ENCODE measurements at places on chromosomes 6 and 20.

GRCh38 chr6:85771925-85772430 is 129.3 kb upstream of the SYNCRIP start:
- DNase-seq = no peak

GRCh38 chr6:300494-301198 is 8.4 kb downstream of the DUSP22 start:
- no peak for DNase-seq

DNA sequence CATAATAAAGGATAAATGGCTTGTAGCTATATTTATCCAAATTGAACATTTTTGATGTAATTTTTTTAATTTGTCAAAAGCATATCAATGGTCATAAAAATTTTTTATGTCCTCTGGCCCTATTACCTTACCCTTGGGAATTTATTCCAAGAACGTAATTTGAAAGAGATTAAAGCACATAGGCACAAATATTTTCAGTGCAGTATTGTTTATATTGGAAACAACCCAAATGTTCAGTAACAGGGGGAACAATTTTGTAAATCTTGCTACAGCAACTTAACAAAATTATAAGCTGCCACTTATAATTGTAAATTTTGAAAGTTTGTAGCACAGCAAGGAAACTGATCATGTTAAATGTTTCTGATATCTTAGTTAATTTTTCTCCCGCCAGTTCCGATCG is 142.4 kb downstream of the MTHFD1L start:
- no peak for DNase-seq

DNA sequence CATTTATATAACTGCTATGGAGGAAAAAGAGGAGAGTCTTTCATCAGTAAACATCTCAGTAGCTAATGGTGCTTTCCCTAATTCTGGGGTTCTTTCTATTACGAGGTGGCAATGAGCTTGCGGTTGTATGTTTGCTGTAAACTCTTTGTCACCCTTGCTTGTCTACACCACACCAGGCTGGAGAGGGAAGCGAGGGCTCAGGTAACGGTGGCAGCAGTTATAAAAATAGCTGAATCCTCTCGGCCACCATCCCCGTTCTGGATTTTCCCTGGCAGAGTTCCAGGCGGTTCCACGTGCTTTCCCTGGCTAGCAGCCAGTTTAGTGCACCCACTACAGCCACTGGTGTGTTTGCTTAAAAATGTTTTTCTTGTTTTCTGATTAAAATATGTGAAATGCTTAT is 39.0 kb downstream of the MAS1 start:
- no peak for DNase-seq

GRCh38 chr6:137226697-137227096 is 7.5 kb upstream of the IFNGR1 start:
- DNase-seq = no peak

GRCh38 chr6:163725008-163725941 is 310.8 kb downstream of the QKI start:
- DNase-seq = no peak
